Stimulated activated CD4-positive, alpha-beta T cell treated with anti-CD3 and anti-CD28 coated beads, Interleukin-1b, Interleukin-23, amount 100 ng/mL, for 1 hour (primary cell): ENCODE measurements at places on chromosomes 4 and X.

DNA sequence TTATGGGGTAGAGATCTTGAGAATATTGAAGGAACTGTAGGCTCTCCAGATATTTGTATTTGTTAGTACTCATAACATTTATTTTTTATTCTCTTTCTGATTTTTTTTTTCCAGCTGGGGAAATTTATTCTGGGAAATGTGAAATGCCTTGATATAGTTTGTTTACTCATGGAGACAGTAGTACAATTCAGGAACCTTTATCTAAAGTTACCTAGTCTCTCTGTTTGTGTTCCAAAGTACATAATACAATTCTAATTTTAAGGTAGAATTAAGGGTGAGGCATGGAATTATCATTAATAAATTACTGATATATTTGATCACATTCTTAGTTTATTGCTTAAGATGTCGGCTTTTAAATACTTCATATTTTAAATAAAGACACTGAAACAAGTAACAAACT, 114.0 kb downstream of the RS1 start:
- DNase-seq = no peak

GRCh38 chr4:90582087-90582486, 454.9 kb downstream of the CCSER1 start:
- DNase-seq = no peak

GRCh38 chrX:139304471-139304870, 226.1 kb upstream of the F9 start:
- no peak for DNase-seq

GRCh38 chr4:175916626-175917351, 104.7 kb upstream of the GPM6A start:
- DNase-seq = no peak

DNA sequence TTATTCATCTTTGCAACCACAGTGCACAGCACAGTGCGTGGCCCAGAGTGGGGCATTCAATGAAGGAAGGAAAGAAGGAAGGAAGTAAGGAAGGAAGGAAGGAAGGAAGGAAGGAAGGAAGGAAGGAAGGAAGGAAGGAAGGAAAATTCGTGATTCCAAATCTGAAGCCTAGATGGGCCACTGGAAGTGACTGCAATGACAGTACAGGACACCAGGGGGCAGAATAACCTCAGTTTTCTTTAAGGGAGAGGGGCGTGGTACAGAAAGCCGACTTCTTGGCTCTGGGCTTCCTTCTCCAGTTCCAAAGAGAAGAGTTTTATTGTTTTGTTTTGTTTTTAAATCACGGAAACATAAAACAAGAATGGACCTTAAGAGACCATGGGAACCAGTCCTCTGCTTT, 47.8 kb downstream of the APLN start:
- no peak for DNase-seq

DNA sequence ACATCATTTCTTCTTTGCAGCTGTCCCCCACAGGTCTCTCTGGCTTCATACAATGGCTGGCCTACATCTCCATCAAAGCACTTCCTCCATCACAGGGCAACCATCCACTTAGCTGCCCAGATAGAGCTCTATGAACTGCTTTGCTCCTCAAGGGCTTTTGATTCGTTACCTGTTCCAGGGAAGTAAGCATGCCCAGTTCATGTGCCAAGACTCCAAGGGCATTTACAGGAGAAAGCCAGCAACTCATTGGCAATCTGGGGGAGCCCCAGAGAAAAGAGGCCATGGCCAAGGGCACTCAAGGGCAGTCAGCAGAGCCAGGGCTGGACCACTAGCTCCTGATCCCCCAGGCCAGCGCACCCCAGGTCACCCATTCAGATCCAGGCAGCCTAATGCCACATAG, 24.5 kb upstream of the ZNF185 start:
- no peak for DNase-seq

- no peak for DNase-seq
These were observed 15.7 kb downstream of the SUPT20HL2 start for GRCh38 chrX:24298191-24298590.

DNA sequence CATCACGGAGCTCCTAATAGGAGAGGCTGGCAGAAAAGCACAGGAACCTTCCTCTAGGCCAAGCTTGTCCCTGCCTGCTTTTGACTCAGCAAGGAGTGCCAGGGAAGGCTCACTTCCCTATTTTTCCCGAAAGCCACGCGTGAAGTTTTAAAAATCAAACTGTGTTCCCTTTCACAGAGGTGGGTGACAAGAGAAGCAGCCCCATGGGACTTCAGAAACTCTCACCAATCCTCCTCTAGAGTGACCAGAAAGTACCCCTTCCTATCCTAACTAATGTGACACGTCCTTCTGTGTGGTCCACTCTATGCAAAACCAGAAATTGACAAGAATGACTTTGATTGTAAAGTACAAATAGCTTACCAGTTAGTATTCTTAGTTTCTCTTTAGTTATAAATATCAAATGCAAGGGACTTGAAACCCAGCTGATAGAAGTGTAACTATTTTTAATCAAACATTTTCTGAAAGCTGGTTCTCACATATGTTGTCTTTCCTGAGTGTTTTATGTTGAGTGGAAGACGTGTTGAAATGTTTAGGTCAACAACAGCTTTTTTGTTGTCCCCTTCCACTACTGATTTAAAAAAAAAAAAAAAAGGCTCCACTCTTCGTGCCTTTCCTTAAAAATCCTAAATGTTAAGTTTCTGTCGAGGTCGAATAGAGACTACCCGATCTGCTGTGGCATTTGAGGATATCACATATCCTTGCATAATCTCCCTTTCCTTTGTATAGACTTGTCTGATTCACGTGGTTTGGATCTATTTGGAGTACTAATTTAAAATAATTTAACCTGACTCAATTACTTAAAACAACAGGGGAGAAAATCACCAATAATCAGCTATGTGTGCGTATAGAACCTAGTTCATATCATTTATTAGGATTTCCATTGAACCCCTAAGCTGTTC, 42.1 kb downstream of the NFKB1 start:
- DNase-seq = no peak

- no peak for DNase-seq
These were observed 782.3 kb downstream of the PCDH18 start for GRCh38 chr4:136749989-136750388.

DNA sequence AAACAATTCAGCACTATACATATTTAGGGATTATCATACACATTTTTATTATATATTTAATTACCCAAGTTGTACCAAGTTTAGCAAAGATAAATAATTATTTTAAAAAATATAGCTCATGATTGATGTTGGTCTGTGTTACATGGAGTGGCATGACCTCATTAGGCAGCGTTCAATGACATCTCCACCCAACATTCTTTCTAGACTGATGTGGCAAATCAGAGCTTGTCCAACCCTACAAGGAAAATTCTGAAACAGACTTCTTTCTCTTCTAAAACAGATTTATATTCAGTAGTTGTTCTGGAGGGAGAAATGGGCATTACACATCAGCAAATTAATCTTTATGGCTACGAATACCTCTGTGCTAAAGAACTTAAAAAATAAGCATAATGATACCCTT, 189.7 kb downstream of the PDGFC start:
- DNase-seq = no peak

GRCh38 chrX:147803948-147804347, 107.8 kb upstream of the FMR1 start:
- no peak for DNase-seq

DNA sequence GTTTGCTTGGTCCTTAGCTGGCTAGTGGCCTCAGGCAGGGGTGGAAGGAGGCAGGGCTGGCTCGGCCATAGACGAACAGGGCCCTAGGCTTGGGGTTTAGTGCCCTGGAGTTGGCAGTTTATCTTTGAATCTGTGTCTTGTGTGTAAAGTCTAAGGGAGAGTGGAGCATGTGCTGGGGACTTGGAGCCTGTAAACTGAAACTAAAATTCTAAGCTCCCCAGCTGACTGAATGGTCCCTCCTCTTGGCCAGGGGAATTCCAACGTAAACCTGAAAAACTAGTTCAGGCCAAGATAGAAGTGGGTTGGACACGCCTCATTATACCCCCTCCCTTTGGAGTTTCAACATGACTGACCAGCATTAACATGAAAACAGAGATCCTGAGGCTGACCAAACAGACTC, 46.1 kb upstream of the GPR78 start:
- DNase-seq = no peak

DNA sequence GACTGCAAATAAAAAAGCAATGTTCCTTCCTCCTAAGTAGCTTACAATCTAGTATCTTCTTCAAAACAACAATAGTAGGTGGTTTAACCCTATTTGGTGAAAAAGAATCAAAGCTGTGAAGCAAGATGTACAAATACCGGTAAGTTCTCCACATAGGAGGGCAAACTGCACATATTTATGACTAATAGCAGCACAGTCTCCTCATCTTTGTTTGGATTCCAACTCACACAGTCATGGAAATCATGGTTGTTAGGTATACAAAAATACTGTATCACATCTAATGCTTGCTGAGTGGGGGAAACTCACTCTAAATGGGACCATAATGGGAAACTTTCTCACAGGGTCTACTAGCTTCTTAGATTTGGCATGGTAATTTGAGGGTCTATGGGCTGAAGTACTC, 597.2 kb downstream of the INPP4B start:
- no peak for DNase-seq

DNA sequence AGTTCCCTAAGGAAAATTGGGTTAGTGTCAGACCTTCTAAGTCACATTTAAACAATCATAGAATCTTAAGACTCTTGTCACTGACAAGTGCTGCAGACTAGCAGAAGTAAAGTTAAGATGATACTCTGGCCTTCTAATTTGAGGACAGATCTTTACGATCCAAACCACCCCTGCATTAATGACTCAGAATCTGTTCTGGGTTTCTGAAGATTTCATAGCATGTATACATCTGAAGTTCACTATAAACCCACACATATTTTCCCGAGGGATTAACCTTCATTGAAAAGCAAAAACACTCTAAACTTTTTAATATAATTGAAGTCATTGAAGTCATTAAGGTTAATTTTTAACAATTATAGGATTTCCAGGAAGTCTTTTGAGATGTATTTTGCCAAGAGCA, 674.3 kb downstream of the IQCM start:
- no peak for DNase-seq

DNA sequence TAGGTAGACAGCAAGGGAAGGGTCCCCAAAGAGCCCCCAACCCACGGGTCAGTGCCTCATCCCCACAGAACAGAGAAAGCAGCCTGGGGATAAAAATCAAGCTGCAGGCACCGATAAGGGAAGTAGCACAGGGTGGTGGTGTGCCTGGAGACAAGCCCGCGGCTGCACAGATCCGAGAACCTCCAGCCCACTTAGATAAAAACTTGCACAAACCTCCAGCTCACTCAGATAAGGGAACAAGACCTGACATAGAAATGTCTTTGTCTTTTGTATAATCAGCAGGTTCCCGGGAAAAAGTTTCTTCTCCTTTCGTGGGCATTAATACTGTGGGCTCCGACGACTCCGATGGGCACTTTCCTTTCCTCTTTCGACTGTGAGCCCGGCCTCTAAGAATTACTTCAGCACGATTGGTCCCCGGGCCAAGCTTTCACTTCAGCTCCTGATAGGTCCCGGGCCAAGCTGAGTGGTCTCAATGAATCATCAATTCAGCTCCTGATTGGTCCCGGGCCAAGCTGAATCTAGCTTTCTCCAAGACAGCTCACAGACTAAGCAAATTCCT, 32.4 kb downstream of the PRDX4 start:
- DNase-seq = no peak

- DNase-seq = no peak
These were observed 29.0 kb upstream of the UGT2B4 start for GRCh38 chr4:69524706-69525105.

GRCh38 chr4:30802622-30803323, 82.6 kb downstream of the PCDH7 start:
- no peak for DNase-seq

GRCh38 chr4:48623182-48623780, 133.2 kb downstream of the ZAR1 start:
- no peak for DNase-seq

- no peak for DNase-seq
These were observed 9.3 kb downstream of the TKTL1 start for GRCh38 chrX:154304846-154305245.

- DNase-seq = no peak
These were observed 271.9 kb downstream of the MID1IP1 start for GRCh38 chrX:39073131-39073530.

DNA sequence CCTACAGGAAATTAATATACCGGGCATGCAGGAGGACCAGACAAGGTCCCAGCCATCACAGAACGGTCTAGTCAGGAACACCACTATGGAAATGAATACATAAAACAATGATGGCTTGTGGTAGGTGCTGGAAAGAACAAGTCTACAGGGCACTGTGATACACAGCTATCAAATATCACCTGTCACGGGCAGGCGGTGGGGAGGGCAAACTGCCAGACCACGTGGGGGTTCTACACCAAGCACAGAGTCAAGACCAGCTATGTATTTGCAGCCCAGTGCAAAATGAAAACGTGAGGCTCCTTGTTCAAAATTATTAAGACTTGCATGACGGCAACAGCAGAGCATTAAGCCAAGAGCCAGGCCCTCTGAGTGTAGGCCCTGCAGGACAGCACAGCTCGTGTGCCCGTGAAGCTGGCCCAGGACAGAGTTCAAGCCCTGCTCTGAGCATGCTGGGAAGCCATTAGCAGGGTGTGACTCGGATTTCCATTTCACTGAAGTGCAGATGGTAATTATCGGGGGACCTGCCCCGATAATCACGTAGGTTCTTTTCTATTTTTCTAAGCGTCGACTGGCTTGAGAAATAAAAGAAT, 83.6 kb downstream of the JAKMIP1 start:
- DNase-seq = no peak

- DNase-seq = no peak
These were observed 231.7 kb downstream of the C4orf33 start for GRCh38 chr4:129327637-129328036.

DNA sequence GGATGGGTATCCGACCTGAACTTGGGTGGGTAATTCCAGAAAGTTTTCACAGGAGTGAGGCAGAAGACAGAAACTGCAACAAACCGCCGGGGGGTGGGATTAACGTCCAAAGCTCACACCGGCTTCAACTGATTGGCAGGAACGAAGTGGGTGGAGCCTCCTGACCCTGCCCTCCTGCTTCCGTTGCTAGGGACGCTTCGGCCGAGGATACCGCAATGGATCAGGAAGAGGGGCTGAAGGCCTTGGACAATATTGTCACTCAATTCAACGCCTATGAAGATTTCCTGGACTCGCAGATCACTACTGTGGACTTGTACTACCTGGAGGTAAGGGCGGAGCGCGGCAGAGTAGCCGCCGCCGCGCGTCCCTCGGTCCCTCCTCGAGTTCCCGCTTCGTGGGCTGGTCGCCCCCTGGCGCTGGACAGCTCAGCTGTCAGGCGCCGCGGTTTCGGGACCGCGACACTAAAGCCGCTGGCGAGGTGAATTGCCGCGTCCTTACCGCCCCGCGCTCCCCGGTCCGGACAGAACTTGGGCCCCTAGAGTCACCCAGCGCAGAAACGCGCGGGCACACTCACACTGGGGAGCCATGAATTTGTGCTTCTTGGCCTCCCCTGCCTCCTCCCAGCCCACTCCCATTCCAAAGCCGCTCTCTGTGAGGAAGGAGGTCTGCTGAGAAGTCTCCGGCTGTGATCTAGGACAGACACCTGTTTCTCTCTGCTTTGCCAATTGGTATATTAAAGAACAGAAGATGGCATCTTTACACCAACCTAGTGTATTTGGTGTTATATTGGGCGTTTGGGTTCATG, at the start of gene CFAP299:
Gene CFAP299, plus strand, starts transcription at position 177 of the 805 bp plus-strand sequence.
- no peak for DNase-seq
